ENCODE measurements at places on chromosomes 6 and 20.

- peaks cover 10% of the 10 kb centered on the region for H3K4me1 ChIP-seq
- H3K4me3 ChIP-seq: no peak overlapping the region
- no peaks in the 10 kb centered on the region for H3K27me3 ChIP-seq
- no peak overlapping the region for H3K27ac ChIP-seq
- H3K36me3 ChIP-seq: no peaks in the 10 kb centered on the region
- DNase-seq: no peak
Measured at GRCh38 chr6:166737261-166737660, 110.2 kb upstream of the RPS6KA2 start.

DNA sequence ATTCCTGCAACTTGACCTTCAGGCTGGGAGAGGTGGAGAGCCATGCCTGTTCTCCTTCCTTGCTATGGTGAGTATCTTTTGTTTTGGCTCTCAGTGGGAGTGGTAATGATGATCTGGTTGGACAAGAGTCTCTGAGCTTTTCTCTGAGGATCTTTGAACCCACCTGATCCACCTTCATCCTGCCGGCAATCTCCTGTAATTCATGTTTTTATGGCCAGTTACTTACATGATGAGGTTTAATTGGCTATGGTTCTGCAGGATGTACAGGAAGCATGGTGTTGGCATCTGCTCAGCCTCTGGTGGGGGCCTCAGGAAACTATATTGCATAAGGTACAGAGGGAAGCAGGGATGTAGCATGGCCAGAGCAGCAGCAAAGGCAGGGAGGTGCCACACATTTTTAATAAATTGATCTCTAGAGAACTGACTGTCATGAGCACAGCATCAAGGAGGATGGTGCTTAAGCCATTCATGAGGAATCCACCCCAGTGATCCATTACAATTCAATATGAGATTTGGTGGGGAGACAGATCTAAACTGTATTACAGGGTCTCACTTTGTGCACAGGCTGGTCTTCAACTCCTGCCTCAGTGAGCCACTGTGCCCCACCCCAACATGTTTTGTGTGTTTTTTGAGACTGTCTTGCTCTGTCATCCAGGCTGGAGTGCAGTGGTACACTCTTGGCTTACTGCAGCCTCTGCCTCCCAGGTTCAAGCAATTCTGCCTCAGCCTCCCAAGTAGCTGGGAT is 10.0 kb downstream of the HSPA1B start:
- H3K27me3 ChIP-seq: no peaks in the 10 kb centered on the region
- peak overlapping the region; percentile 97 for H3K4me3 ChIP-seq
- peaks cover 34% of the 10 kb centered on the region for H3K4me1 ChIP-seq
- H3K27ac ChIP-seq: peak overlapping the region; percentile 97

GRCh38 chr6:145643760-145644159 is 91.6 kb downstream of the EPM2A start:
- H3K4me3 ChIP-seq: no peak overlapping the region
- no peak overlapping the region for H3K27ac ChIP-seq
- H3K4me1 ChIP-seq: no peaks in the 10 kb centered on the region
- H3K27me3 ChIP-seq: no peaks in the 10 kb centered on the region
- DNase-seq: no peak

DNA sequence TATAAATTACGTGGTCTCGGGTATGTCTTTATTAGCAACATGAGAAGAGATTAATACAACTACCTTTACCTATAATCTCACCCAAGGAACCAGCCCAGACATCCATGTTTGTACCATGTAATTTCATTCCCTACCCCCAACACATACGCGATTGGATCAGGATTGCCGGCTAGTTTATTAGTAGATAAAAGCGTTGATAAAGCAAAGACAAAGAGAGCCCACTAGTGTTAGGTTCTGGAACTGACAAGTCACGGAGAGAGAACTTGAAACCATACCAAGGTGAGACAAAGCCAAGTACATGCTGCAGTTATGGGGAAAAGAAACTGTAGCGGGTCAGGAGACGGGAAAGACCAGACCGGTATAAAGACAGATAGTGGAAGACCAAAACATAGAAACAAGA is 37.4 kb upstream of the FAM135A start:
- H3K36me3 ChIP-seq: no peaks in the 10 kb centered on the region
- H3K4me3 ChIP-seq: no peak overlapping the region
- DNase-seq: no peak

DNA sequence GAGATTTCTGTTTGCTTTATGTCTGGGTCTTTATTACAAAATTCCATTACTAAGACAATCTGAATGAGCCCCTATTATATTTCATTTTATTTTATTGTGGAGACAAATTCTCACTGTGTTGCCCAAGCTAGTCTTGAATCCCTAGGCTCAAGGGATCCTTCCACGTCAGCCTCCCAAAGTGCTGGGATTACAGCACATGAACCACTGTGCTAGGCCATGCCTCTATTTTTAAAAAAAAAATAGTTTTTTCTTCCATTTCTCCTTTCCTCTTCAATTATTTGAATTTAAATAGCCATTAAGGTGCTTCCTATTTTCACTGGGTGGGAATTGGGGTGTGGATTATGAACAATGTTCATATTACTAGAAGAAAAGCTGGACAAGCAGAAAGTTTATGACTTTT is 1587.4 kb downstream of the GRIK2 start:
- H3K36me3 ChIP-seq: no peaks in the 10 kb centered on the region
- H3K27ac ChIP-seq: no peak overlapping the region
- H3K4me1 ChIP-seq: no peaks in the 10 kb centered on the region
- H3K4me3 ChIP-seq: no peak overlapping the region

DNA sequence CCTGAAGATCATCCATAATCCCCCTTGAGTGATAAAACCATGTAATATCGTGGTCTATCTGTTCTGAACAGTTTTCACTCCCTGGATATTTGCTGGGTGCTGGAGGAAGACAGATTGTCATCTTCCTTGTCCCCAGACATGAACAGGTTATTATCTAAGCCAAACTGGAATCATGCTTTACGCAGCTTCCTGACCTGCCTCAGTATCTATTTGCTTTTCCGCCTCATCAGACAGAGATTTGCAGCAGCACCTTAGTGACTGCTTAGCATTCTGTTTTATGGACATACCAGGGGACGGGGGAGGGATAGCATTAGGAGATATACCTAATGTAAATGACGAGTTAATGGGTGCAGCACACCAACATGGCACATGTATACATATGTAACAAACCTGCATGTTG is 124.6 kb downstream of the SLC23A2 start:
- H3K27me3 ChIP-seq: no peaks in the 10 kb centered on the region
- H3K27ac ChIP-seq: no peak overlapping the region
- peaks cover 8% of the 10 kb centered on the region for H3K4me1 ChIP-seq
- H3K36me3 ChIP-seq: peaks cover 19% of the 10 kb centered on the region
- no peak for DNase-seq

- H3K4me3 ChIP-seq: no peak overlapping the region
- no peak for DNase-seq
- no peak overlapping the region for H3K27ac ChIP-seq
- H3K4me1 ChIP-seq: peaks cover 16% of the 10 kb centered on the region
- H3K27me3 ChIP-seq: peaks cover 52% of the 10 kb centered on the region
- no peaks in the 10 kb centered on the region for H3K36me3 ChIP-seq
Measured at GRCh38 chr6:33809594-33809993, 5.8 kb upstream of the MLN start.

- peaks cover 42% of the 10 kb centered on the region for H3K27me3 ChIP-seq
- peaks cover 1% of the 10 kb centered on the region for H3K36me3 ChIP-seq
- H3K4me3 ChIP-seq: no peak overlapping the region
- peaks cover 10% of the 10 kb centered on the region for H3K4me1 ChIP-seq
Measured at GRCh38 chr6:3252369-3252768, 6.4 kb upstream of the PSMG4 start.

- DNase-seq: no peak
- no peak overlapping the region for H3K27ac ChIP-seq
- H3K4me1 ChIP-seq: peaks cover 3% of the 10 kb centered on the region
- peaks cover 10% of the 10 kb centered on the region for H3K27me3 ChIP-seq
Measured at GRCh38 chr6:146594495-146594894, 4.3 kb upstream of the ADGB start.

DNA sequence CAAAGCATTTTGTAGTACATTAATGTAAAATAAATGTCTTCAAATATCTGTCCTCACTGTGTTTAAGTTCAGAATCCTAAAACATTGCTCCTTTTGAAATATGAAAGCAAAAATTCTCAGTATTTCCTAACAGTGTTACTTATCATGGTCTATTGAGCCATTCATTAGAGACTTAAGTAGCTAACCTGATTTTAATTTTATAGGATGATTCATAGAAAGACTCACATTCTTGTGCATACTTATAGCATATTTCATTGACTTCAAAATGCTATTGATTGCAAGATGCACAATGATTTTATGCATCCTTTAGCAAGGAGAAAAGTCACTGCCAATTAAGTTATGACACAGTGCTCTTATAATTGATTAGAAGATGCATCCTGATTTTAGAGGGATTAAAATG is 85.7 kb downstream of the HIVEP1 start:
- H3K4me1 ChIP-seq: peaks cover 18% of the 10 kb centered on the region
- no peak for DNase-seq
- peaks cover 21% of the 10 kb centered on the region for H3K36me3 ChIP-seq
- H3K27ac ChIP-seq: no peak overlapping the region

- no peaks in the 10 kb centered on the region for H3K36me3 ChIP-seq
- no peak overlapping the region for H3K27ac ChIP-seq
- DNase-seq: no peak
- H3K4me3 ChIP-seq: no peak overlapping the region
Measured at GRCh38 chr20:44017905-44018258, 103.2 kb downstream of the TOX2 start.

- H3K27me3 ChIP-seq: peaks cover 3% of the 10 kb centered on the region
- H3K4me3 ChIP-seq: no peak overlapping the region
- DNase-seq: no peak
- H3K36me3 ChIP-seq: no peaks in the 10 kb centered on the region
Measured at GRCh38 chr6:40674170-40674569, 87.0 kb upstream of the LRFN2 start.

DNA sequence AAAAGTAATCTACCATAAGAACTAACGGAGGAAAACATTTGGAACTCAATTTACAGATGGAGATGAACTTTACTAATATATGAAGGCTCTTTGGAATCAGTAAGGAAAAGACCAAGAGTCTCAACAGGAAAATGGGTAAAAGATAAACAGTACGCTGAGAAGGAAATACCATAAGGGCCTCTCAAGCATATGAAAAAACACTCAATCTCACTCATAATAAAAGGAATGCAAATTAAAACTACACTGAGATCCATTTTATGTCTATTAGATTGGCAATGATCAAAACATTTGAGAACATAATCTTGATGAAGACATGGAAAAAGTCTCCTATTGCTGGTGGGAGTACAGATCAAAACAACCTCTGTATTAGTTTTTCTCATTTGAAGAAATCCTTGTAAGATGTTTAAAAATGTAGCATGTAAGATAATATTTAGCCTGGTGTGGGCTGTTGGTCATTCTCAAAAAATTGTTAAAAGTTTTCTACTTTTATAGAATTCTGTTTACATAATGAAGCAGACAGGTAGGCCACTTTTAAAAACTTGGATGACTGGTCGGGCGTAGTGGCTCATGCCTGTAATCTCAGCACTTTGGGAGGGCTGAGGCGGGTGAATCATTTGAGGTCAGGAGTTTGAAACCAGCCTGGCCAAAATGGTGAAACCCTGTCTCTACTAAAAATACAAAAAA is 14.5 kb downstream of the REV3L start:
- H3K4me3 ChIP-seq: no peak overlapping the region
- peaks cover 6% of the 10 kb centered on the region for H3K36me3 ChIP-seq
- peaks cover 20% of the 10 kb centered on the region for H3K4me1 ChIP-seq

DNA sequence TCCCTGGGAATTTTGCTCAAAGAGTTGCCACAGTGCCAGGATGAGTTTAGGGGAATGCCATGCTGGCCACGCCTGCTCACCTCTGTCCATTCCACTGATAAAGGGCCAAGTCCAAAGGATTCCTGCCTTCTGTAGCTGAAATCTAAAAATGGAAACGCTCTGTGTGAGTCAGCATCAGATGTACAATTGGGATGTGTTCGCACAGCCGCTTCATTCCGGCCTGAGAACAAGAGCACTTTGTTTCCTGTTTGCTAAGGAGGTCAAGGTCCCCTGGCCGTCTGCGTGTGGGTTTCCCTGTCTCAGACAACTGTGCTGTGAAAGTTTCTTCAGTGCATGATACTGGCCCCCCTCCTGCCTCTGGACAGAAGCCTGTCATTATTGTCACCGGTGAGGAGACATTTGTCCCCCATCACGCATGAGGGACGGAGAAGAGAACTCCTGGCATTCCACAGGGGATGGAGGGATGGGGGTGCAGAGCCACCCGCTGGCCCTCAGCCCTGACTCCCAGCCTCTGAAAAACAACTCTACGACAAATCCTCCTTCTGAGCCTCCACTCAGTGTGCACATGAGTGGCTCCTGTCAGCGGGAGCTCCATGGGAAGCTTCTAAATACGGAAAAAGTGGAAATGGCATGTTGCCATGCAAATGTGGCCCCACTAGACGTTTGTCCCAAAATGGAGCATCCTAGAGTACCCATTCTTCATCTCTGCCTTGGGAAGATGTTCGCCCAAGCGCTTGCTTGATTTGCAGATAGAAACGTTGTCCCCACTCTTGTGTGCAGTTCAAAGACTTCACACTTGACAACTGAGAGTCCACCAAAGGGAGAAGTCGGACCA is 143.5 kb upstream of the AFDN start:
- no peaks in the 10 kb centered on the region for H3K36me3 ChIP-seq
- no peaks in the 10 kb centered on the region for H3K4me1 ChIP-seq
- H3K4me3 ChIP-seq: no peak overlapping the region
- DNase-seq: no peak
- no peak overlapping the region for H3K27ac ChIP-seq
- peaks cover 51% of the 10 kb centered on the region for H3K27me3 ChIP-seq

GRCh38 chr6:5053864-5054244 is 31.3 kb upstream of the PPP1R3G start:
- no peak for DNase-seq
- peaks cover 4% of the 10 kb centered on the region for H3K27me3 ChIP-seq
- no peaks in the 10 kb centered on the region for H3K36me3 ChIP-seq
- H3K4me1 ChIP-seq: no peaks in the 10 kb centered on the region

DNA sequence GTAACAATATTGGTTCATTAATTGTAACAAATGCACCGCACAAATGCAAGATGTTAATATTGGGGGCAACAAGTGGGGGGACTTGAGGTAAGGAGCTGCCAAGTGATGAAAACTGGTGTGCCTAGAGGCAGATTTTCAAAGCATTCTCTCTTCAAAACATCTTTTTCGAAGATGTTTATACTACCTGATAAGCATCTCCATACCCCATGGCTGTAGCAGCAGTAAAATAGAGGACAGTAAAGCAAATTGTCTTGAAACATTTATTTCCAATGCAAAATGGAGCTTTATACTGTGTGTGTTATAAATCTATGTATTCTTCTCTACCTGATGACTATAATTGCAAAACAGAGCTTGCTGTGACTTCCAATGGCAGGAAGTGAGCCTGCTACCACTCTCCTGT is 42.5 kb downstream of the MYLIP start:
- peaks cover 19% of the 10 kb centered on the region for H3K27me3 ChIP-seq
- peaks cover 6% of the 10 kb centered on the region for H3K36me3 ChIP-seq
- no peak for DNase-seq
- no peak overlapping the region for H3K4me3 ChIP-seq
- peaks cover 32% of the 10 kb centered on the region for H3K4me1 ChIP-seq

DNA sequence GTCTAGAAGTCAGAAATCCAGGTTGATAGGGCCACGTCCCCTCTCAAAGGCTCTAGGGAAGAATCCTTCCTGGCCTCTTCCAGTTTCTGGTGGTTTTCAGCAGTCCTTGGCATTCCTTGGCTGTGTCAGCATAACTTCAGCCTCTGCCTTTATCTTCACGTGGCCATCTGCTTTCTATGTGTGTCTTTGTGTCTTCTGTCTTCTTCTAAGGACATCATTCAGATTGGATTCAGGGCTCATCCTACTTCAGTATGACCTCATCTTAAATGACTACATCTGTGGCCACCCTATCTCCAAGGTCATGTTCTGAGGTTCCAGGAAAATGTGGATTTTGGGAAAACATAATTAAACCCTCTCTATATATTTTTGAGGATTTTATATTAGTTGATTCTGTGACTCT is 23.0 kb downstream of the C6orf89 start:
- H3K27ac ChIP-seq: no peak overlapping the region
- DNase-seq: no peak
- peaks cover 49% of the 10 kb centered on the region for H3K36me3 ChIP-seq

Measured in activated CD4-positive, alpha-beta T cell treated with anti-CD3 and anti-CD28 coated beads, Interleukin-2, amount 10 ng/mL, durations not matched to agents 7 days and 5 days (primary cell).